ENCODE measurements at places on chromosomes 4 and X.

GRCh38 chr4:27066591-27066990, 205.9 kb downstream of the STIM2 start:
- DNase-seq: no peak

- DNase-seq: no peak
Observed at GRCh38 chr4:9996319-9997110, 24.8 kb downstream of the SLC2A9 start.

- no peak for DNase-seq
Observed at GRCh38 chr4:164139291-164139690, 614.6 kb upstream of the SMIM31 start.

DNA sequence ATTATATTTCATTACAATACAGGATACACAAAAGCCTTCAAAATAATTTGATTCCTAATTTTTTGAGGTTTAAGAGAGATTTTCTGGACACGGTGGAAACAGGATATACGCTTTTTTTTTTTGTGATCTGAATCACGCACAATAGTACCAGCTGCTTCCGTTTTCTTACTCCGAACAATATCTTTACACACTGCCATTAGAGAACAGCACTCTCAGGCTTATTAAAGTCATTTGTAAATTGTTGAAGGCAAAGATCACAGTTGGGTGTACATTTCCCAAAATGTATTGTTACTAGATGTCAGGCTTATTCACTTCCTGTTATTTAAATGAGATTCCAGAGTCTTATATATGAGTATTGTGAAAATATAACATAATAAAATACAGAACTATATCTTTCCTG, 71.5 kb downstream of the TMEM47 start:
- no peak for DNase-seq

DNA sequence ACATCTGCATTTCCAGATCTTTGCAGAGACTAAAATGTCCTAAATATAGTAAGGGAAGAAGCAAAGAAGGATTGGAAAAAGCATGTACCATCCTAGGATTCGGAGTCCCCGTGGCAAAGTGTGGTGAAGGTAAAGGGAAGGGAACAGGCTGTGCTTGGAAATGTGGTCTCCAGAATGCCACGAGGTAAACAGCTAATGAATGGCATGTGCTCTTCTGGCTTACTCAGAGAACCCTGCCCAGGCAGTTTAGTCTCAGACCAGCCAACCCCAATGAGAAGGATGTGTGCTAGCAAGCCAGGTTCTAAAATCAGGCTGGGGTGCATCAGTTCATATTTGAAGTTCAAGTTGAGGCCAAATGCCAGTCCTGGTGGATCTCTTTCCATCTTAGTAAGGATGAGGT, 113.1 kb downstream of the RS1 start:
- DNase-seq: no peak

GRCh38 chr4:165588534-165589315, 209.9 kb downstream of the CPE start:
- no peak for DNase-seq

- no peak for DNase-seq
Observed at GRCh38 chr4:95204267-95204844, 344.4 kb downstream of the UNC5C start.

DNA sequence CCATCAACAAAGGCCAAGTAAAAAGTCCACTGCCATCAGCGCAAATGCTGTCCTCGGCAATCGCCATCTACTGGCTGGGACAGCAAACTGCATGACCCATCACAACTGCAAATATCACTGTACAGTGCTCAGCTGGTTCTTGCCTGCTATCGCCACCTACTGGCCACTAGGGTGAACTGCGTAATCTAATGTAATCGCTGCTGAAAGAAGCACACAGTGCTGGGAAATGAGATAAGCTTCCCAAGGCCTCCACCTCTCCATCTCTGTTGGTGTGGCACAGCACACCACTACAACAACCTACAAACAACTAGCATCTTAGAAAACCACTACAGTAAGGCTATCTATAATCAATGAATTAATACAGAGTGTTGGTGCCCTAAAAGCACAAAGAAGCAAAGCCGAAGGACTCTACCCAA, 298.3 kb downstream of the TEX13A start:
- DNase-seq: no peak

DNA sequence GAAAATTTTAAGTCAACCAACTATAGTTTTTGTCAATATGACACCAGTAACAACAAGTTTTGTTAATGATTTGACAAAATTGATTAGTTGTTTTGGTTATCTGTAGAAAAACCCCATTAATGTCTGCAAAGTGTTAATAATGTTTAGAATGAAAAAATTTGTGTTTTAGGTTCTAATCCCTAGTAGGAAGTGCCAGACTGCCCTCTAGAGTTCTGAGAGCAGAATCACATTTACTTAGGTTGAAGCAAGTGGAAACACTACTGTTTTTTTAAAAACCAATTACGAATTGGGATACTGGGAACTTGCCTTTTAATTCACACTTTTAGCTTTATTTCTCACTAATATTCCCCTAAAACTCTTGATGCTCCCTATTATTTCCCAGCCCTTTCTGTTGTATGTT, 101.1 kb upstream of the CYLC1 start:
- DNase-seq: no peak

DNA sequence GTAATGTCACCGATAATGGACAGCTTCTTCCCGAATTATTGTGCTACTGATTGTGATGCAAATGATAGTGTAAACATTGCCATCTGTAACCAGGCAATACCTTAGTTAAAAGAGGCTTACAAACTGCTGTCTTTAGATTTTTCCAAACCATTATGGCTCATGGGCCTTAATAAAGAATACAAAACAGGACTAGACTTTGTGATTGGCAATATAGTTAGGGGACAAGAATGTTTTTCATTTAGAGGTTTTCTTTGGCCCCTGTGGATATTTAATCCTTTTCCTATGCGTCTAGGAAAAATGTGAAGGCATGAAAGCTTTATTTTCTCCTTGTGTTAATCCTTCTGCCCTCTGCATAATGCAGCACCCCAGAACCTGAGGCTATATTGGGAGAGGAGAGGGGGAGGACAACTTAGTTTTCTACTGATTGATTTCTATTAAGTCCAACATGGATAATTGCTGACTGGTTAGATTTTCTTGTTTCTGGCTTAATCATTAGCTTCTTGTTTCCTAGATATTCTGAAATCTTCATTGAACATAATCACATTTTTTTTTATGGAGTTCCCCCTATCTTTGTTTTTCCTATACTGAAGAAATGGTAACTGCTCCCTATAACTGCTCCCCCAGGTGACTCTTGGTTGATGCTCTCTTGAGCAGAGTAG, 1.9 kb downstream of the PRPS1 start:
- DNase-seq: no peak

DNA sequence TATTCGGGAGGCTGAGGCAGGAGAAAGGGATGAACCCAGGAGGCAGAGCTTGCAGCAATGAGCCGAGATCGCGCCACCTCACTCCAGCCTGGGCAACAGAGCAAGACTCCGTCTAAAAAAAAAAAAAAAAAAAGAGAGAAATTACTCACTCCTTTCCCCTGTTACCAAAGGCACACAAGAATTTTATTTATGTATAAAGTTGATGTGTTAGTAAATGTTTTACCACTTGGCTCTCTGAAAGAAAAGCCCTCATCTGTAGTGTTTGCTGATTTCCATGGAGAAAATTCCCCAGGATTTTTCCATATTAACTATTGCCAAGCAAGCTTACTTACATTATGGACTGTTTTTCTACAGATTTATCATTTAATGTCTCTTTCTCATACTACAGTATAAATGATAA, 142.1 kb upstream of the PABPC4L start:
- no peak for DNase-seq

- DNase-seq: no peak
Observed at GRCh38 chr4:56164907-56165306, 216.2 kb downstream of the CEP135 start.

DNA sequence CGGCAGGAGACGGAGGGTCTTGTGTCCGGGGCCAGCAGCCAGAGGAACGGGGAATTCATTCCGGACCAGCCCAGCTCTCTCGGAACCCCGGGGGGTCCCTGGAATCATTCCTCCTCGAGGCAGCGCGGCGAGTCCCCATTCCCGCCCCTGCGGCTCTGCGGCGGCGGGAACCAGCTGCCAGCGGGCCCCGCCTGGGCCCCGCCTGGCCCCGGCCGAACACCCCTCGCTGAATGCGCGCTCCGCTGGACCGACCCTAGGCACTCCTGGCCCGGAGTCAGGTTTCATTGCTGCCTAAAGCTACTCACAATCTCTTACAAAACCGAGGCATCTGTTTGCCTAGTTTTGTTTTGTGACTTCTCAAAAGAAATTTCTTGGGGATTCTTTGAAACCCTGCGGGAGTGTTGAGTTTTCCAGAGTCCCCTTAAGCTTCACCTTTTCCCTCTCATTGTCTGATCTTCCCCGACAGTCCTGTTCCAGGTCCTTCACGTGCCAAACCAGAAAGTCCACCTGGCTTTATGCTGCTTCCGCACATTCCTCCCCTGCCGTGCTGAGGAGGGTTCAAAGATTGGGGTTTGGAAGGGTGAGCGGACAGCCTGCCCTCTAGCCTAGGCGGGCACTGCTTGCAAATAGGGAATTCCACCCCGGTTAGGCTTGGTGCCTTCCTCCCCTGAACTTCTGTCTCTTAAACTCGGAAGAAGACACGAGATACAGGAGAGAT, 789 bp downstream of the ARHGAP10 start:
- DNase-seq: no peak

- no peak for DNase-seq
Observed at GRCh38 chrX:16914058-16914457, 32.4 kb upstream of the REPS2 start.

DNA sequence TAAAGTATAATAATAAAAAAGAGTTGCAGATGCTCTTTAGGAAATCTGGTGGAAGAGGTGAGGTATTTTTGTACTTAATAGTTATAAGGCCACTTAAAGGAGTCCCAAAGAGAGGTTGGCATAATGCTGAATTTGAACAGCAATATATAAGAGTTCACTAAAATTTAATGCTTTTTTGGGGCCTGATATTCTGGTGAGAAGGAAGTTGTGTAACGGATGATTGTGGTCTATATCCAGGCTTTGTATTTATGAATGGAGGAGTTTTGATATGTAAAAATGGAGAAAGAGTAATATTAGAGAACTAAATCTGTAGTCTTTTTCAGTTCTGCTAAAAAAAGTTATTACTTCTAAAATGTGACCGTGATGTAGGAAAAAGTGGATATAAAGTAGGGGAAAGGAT, 20.4 kb downstream of the BMP2K start:
- no peak for DNase-seq

DNA sequence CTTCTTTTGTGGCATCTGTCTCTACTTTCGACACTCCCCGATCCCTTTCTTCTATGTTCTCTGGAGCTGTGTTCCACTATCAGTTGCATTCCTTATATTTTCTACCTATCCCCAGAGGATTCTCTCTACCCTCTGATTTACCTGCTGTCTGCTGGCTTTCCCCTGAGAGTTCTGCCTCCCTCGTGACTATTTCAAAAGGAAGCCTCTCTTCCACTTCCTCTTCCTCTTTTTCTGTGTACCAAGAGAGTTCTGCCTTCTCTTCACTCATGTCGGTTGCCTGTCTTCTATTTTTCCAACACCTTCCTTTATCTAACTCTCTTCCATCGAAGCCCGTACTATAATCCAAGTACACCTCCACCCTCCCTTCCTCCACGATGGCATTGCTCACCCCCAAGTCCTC, 631.7 kb downstream of the SMARCA1 start:
- DNase-seq: no peak

- no peak for DNase-seq
Observed at GRCh38 chrX:50638123-50638522, 167.5 kb upstream of the DGKK start.

- no peak for DNase-seq
Observed at GRCh38 chr4:152138451-152138850, 377.6 kb upstream of the GATB start.

DNA sequence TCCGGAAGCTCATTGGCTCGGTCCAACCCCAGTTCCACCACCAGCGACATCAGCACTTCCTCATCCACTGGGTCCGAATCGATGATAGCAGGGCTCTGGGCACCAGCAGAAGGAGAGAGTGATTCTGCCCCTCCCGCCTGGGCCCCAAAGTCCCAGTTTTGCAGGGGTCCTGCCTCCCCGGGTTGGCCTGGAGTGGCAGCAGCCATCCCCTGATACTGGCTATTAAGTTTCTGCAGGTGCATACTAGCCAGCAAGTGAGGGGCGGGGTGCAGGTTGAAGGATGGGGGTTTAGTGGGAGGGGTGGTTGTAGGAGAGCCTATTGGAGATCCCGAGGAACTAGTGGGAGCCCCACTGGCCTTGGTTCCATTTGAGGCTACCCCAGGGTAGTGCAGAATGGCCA, 3.9 kb downstream of the CITED1 start:
- DNase-seq: no peak

GRCh38 chrX:68794461-68794860, 34.4 kb upstream of the EFNB1 start:
- no peak for DNase-seq

GRCh38 chr4:120658772-120659171, 263.8 kb downstream of the PRDM5 start:
- no peak for DNase-seq

DNA sequence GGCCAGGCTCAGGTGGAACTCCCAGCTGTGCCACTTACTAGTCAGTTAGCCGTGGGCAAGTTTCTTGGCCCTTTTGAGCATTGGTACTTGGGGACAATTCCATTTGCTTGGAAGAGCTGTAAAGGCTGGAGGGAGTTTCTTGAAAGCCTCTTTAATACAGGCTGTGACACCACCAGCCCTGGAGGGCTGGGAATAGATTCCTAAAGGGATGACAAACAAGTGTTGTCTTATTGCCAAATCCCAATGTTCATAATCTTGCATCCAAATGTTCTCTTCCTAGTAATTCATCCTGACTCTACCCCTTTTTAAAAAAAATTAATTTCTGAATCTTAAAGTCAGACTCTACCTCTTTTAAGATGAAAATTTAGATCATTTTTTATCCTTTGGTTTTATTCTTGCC, 14.6 kb upstream of the MED28 start:
- DNase-seq: no peak

DNA sequence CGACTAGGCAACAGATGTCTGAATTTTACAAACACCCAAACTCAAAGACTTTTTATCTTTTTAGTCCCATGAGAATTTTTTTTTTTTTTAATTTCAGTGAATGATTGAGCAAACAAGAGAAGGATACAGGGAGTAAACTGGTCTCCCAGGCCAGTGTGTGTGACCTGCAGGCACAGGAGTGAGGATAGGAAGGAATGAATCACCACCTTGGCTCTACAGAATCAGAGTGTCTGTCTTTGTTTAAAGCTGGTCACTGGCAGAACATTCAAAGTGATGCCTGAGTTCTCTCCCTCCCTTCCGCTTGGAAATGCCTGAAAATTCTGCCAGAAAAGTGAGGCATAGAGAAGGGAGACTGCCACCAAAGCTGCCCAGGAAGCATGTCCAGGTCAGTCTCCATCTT, 69.5 kb downstream of the PARM1 start:
- no peak for DNase-seq

DNA sequence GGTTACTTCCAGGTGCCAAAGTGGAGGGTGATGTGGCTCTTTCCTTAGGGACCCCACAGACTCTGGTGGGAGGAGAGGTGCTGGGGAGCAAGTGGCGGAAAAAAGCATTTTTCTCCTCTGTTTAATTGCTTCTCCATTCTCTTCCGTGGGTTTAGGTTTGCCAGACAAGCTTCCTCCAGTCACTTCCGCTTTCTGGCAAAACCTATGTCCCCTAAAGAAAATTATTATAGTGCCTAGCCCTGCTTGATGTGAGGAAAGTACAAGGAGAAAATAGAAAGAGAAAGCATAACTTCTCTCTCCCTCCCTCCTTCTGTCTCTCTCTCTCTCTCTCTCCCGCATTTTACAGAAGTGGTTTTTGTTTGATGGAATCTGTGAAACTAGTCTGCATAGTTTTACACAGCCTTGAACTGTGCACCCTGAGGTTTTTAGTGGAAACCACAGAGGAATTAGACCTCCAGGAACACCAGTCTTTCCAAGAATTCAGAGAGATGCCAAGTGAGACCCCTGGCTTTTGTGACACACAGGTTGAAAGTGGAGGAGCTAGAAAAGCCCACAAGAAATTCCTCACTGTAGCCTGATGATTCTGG, 231.1 kb upstream of the ANXA3 start:
- DNase-seq: no peak

Data from 8988T (cell line).